HTR-8/SVneo (cell line): ENCODE measurements at places on chromosomes 4 and X.

DNA sequence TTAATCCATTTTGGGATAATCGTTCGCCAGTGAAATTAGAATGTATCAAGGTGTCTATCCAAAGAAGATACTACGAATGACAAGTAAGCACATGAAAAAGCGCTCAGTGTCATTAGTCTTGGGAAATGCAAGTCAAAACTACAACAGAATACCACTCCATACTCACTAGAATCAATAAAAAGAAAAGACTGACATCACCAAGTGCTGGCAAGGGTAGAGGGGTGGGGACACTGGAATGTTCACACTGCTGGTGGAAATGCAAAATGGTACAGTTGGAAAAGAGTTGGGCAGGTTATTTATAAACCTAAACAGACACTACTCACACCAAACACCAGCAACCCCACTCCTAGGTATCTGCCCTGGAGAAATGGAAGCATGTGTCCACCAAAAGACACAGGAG lies 11.2 kb downstream of the WDR1 start:
- DNase-seq: no peak

- DNase-seq: no peak
Observed at GRCh38 chrX:120309873-120310705, 1.2 kb downstream of the TMEM255A start.

GRCh38 chr4:162499478-162499877 lies 335.7 kb upstream of the FSTL5 start:
- no peak for DNase-seq

- no peak for DNase-seq
Observed at GRCh38 chrX:11890836-11891514, 132.9 kb downstream of the MSL3 start.

DNA sequence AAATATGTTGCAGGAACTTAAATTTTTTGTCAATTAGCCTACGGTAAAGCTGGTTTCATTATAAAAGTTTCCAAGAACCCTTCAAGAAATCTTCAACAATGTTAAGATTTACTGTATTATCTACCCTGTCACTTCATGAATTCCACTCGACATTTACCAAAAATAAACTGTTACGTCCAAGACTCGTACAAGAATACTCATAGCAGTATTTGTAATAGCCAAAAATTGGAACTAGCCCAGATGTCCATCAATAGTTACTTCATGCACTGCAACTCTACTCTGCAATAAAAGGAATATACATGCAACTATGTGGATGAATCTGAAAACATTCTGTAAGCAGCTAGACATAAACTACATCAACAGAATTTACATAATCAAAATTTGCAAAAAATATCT lies 13.4 kb downstream of the RBMX start:
- DNase-seq: no peak

GRCh38 chrX:120477453-120477852 lies 8.4 kb upstream of the LAMP2 start:
- no peak for DNase-seq

DNA sequence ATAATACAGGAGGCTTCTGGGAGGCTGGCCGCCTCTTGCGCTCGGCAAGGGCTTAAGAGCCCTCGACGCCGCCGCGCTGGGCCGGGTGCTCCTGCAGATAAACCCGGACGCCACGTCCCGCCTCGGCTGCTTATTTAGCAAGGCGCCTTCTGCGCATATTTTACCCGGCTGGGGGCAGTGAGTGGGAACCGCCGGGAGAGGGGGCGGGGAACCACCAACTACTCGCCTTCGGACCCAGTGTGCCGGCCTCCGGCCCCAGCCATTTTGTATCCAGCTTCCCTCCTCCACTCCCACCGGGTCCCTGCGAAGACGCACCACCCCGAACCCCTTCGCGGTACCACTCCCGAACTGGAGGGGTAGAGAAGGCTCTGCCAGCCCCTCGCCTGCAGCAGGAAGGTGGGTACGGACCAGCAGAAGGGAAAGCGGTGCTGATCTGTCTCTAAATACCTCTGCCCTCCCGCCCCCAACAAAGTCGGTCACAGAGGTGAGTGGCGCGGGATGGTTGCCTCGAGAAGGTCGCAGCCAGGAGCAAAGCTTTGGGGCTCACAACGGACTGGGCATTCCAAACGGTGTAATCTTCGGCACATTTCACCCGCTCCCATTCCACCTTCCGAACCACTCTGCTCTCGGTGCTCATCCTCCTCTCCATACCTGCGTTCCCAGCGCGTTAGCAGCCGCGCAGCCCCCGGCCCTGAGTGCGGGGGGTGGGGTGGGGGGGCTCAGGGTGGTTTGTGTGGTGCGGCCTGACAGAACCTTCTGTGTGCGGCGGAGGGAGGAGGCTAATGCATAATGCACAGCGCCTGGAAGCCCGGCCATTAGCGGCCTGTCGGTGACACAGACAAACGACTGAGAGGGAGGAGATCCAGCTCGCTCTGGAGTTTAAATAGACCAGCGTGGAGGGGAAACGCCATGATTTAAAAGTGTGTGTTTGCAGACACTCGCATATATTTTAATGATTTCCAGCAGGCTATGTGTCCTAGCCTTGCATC lies 4.9 kb upstream of the BCOR start:
- DNase-seq: no peak

- DNase-seq: no peak
Observed at GRCh38 chr4:152697284-152698088, 17.7 kb upstream of the TMEM154 start.

- DNase-seq: no peak
Observed at GRCh38 chrX:109352066-109352588, 129.8 kb downstream of the GUCY2F start.
